ENCODE measurements at places on chromosomes 1 and 21.

GRCh38 chr1:9110669-9111356 is 18.1 kb downstream of the GPR157 start:
- peak; percentile 89 for DNase-seq

GRCh38 chr1:69438056-69438795 is 129.5 kb upstream of the LRRC7 start:
- no peak for DNase-seq

DNA sequence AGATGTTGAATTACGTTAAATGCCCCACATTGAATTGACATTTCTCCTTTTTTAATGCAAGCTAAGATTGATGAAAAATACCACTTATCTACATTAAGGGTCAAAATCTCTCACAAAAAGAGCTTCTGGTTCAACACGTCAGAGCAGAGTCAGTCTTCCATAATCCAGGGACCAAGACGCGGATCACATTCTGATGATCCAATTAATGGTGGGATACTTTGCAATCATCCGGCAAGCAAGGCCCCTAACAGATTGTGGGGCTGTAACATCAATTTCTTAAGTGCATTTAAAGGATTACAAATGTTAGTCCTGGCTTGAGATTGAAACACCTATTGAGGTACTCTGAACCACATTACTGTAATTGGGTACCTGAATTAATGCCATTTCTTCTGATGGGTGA is 120.2 kb upstream of the ESRRG start:
- no peak for DNase-seq

GRCh38 chr1:154326546-154327465 is 1.5 kb downstream of the ATP8B2 start:
- no peak for DNase-seq

- no peak for DNase-seq
Measured at GRCh38 chr1:227776331-227776771, 39.1 kb upstream of the PRSS38 start.

GRCh38 chr1:208928349-208929010 is 655.0 kb upstream of the CAMK1G start:
- DNase-seq = no peak

- DNase-seq = no peak
Measured at GRCh38 chr1:23784846-23785245, 6.1 kb upstream of the LYPLA2 start.

GRCh38 chr1:18923756-18924211 is 21.4 kb upstream of the ALDH4A1 start:
- no peak for DNase-seq

- DNase-seq = no peak
Measured at GRCh38 chr1:9314111-9314510, 21.4 kb downstream of the SPSB1 start.

GRCh38 chr1:10014016-10014415 is 17.0 kb downstream of the RBP7 start:
- no peak for DNase-seq

DNA sequence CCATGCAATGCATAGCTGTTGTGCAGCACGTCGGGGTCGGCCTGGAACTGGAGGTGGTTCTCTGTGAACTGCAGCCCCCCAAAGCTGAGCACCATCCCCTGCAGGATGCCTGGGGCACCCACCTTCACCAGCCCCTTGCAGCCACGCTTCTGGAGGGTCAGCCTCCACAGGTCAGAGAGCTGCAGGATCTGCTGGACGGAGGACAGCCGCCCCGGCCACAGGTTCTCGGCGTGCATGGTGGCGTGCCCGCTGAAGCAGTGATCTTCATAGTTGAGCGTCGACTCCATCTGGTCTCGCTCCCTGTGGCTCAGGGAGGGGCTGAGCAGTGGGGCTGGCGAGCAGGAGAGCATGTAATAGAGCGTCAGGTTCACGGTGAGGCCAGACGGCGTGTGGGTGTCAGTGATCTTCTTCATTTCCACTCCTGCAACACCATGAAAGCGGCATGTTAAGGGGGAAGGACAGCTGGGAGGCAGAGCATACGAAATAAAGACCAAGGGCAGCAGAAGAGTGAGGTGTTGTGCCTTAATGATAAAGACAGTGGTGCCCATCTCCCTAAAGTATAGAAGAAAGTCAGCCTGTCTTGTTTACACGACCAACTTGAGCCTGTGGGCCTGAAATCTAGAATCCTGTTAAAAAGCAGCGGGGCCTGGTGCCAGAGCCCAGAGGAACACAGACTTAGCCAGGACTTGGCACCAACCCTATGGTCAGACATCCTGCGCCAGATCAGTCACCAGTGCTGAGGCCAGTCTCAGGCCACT is 3.0 kb downstream of the KIAA2013 start:
- no peak for DNase-seq

DNA sequence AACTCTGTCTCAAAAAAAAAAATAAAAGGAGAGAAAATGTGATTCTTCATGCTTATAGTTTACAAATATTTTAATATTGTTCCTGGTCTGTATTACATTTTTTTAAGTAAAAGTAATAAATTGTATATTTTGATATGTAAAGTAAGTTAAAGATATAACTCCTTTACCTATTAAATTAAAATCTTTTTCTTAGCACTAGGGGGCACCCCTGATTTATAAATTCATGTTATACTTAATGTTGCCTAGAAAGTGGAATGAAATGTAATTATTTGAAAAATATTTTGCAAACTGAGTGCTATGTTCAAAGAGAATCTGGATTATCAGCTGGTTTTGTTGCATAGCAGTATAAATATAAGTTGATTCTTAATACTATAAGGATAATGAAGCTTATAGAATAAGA is 49.2 kb downstream of the RALGPS2 start:
- DNase-seq = no peak

DNA sequence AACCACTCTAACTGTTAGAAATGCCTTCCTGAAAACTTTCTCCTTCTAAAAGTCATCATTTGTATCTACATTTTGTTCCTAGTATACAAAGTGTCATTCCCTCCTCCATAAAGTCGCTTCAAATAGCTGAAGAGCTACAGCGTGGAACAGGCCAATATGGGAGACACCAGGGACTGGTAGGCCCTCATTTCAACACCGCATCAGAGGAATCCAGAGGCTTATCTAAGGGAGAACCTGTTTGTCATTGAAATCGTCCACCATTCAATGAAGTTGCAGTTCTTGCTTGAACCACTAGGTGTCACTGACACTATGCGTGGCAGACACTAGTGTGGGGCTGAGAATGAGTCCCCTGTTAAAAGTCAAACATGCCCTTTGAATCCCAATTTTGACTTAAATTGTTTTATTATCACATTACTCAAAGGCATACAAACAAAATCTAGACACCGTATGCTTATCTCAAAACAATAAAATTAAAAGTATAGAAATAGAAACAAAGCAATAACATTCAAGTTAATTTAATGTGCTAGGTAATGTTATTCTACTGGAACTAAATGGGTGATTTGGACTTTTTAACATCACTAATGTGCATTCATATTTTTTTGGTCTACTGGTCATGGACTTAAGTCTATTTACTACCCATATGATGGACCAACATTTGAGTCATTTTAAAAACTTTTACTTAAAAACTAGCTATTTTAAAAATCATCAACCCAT is 182.3 kb downstream of the FCRL5 start:
- peak; percentile 62 for DNase-seq

DNA sequence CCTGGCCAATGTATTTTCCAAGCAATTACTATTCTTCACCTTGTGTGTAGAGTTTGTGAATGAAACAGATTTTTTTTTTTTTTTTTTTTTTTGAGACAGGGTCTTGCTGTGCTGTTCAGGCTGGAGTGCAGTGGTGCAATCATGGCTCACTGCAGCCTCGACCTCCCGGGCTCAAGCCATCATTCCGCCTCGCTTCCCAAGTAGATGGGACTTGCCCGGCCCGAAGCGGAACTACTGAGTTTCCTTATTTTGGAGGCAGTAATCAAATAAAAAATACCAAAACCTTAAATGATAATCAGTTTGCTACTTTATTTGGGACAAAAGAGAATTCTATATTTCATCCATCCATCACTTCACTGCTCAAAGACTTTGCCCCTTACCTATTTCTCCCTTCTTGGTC is 704 bp upstream of the BTBD8 start:
- DNase-seq = no peak

GRCh38 chr1:155481741-155482241 is 80.8 kb downstream of the ASH1L start:
- no peak for DNase-seq

GRCh38 chr21:42012344-42012743 is 2.2 kb upstream of the ZBTB21 start:
- DNase-seq = no peak

GRCh38 chr1:156160743-156161171 is 7.4 kb downstream of the SEMA4A start:
- no peak for DNase-seq

DNA sequence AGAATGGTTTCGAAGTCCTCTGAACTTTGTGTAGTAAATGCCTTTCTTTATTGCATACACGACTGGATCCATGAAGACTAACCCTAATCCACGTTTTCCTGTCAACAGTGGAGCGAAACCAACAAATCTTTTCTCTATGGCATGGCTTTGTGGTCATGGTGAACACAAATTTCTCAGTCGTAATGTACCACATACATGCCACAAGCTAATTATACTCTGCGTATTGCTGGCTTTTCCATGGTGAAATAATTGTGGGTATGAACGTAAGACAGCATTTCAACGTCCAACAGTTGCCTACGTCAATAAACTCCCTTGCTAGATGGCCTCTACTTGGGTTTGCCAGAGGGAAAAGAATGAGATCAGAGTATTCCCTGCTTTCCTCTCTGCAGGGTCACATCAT is 27.5 kb downstream of the INTS7 start:
- no peak for DNase-seq

GRCh38 chr1:160644399-160644798 is 2.4 kb downstream of the SLAMF1 start:
- no peak for DNase-seq

GRCh38 chr1:109880971-109881894 is 29.4 kb upstream of the CSF1 start:
- DNase-seq = no peak

- no peak for DNase-seq
Measured at GRCh38 chr1:64574301-64574700, 104.4 kb downstream of the CACHD1 start.

- DNase-seq = peak; percentile 42
Measured at GRCh38 chr21:25708467-25709065, 26.1 kb downstream of the ATP5PF start.

GRCh38 chr1:101971304-101971703 is 25.4 kb downstream of the OLFM3 start:
- DNase-seq = no peak

DNA sequence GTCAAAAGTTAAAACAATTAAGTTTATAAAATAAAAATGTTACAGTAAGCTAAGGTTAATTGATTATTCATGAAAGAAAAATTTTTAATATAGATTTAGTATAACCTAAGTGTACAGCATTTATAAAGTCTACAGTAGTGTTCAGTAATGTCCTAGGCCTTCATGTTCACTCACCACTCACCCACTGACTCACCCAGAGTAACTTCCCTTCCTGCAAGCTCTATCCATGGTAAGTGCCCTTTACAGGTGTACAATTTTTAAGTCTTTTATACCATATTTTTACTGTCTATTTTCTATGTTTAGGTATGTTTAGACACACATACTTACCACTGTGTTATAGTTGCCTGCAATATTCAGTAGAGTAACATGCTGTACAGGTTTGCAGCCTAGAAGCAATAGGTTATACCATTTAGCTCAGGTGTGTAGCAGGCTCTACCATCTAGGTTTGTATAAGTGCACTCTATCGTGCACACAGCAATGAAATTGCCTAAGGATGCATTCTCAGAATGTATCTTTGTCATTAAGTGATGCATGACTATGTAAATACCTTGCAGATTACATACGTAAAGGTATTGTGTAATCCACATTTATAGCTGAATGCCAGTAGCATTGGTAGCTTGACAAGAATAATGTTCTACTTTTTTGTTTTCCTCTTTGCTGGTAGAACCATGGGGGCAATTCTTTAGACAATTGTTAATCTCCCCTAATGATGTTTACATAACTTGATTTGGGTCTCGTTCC is 35.7 kb upstream of the GPR88 start:
- no peak for DNase-seq

GRCh38 chr1:40310983-40311642 is 6.0 kb downstream of the COL9A2 start:
- no peak for DNase-seq

GRCh38 chr1:37473431-37474045 is 842 bp upstream of the ZC3H12A start:
- no peak for DNase-seq

DNA sequence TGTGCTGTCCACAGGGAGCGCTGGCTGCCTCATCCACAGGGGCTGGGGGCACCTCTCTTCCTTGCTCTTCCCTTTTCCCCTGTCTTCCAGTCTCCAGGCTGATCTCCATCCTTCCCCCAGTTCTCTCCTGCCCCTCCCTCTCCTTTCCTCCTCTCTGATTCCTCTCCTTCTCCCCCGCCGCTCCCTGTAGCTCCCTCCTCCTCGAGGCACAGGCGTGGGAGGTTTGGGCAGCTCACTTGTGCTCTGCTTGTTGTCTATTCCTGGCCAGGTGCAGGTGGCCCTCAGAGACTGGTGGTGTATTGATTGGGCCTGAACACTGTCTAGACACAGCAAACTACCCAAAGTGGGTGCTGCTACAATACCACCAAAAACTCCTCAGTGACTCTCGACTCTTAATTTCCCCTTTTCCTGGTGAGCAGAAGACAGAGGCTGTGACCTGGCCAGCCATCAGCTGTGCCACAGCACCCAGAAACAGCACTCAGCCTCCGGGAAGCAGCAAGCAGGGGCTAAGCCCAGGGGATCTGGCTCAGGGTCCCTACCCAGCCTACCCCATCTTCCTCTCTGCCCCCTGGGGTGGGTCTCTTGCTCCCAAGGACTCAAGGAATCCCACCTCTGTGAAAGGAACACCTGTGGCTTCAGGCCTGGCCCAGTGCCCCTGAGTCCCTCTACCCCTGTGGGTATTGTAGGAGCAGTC is 93.3 kb downstream of the DDX20 start:
- no peak for DNase-seq

DNA sequence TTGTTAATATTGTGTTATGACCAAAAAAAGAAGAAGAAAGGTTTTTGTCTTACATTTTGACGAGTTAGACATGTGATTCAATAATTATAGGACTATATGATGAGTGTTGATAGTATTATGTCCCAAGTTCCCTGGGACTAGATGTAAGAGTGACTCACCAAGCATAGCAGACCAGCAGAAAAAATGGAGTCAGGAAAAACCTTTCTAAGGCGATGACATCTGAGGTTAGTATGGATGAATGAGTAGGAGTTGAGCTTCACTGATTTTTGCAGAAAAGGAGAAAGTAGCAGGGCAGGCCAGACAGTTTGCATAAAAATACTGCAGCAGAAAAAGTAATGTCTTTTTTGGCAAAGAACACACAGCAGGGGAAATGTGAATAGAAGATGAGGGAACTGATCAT is 1041.3 kb upstream of the ADGRL4 start:
- DNase-seq = no peak

- peak; percentile 55 for DNase-seq
Measured at GRCh38 chr1:166944186-166944967, 31.0 kb downstream of the ILDR2 start.

Measured in DND-41 (cell line).